ENCODE measurements at places on chromosomes 1 and 21.

- no peak for DNase-seq
These were observed 162.7 kb upstream of the COL6A1 start for GRCh38 chr21:45818904-45819285.

DNA sequence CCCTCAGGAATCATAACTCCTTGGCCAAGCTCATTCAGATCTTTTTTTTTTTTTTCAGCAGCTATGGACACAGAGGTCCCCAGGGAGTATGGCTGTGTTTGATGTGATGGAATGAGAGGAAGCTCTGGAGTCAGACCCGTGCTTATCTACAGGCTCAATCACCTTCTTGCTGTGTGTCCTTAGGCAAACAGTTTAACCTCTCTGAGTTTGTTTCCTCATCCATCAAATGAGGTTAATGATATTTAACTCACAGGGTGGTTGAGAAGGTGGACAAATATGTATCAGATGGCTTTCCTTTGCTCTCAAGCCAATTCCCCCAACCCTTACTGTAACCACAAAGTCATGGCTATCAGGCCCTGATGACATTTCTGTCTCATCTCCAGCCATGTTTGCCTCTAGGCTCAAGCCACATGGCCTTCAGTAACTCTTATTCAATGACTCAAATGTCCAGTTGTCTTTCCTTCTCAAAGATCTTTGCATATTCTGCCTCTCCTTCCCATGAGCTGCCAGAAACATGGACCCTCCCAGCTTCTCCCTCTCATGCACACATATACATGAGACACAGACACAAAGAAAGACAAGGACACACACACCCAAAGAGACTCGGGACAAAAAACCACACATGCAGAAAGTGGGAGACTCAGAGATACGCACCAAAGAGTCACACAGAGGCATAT is 303.5 kb upstream of the KAZN start:
- DNase-seq, result no peak

DNA sequence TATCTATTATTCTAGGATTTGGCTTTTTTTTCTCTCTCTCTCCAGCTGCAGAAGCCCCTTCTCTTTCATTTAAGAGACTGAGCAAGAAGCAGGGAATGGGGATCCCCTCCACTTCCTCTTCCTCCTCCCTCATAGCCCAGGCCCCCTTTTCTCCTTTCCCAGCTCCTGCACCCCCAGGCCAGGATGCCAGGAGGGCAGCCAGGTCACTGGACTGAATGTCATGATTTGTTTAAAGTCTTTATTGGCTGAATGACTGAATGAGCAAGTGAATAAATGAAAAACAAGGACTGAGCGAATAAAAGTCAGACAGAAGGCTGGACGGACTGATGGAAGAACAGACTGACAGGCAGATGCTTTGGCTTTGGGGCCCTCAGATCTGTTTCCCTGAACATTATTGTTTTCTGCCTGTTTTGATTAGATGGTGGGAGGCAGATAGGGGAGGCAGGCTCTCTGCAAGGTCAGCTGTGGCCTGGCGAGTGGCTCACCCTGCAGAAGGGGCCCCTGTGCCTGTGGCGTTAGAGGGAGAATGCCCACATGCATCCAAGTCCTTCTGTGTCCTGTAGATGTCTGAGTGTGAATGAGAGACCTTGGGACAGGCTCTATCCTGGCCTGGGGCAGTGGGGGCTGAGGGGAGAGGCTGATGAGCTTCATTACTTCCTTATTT is 20.3 kb upstream of the ADGRB2 start:
- DNase-seq, result no peak

GRCh38 chr21:24899138-24899537 is 708.1 kb downstream of the MRPL39 start:
- no peak for DNase-seq

- DNase-seq, result no peak
These were observed 2.9 kb downstream of the SOAT1 start for GRCh38 chr1:179296356-179297104.

Data from glutamatergic neuron (in vitro differentiated cells).